ENCODE measurements at places on chromosomes 7 and 10. TPM values are rescaled to one million over a fixed set of nuclear protein-coding genes. Genes with fewer than 3 reads are reported as not detected.

The CELF2 gene
- 10.6 TPM for total RNA-seq

The GPR15LG gene
- not detected for total RNA-seq

The PTN gene
- 8.3 TPM for total RNA-seq

The PRXL2A gene
- total RNA-seq, result not detected

The SSC4D gene
- total RNA-seq, result not detected

The MRPL32 gene
- 45.3 TPM for total RNA-seq

The LRIT1 gene
- total RNA-seq, result not detected

The UCMA gene
- not detected for total RNA-seq

The SPDYE5 gene
- not detected for total RNA-seq

The EIF5AL1 gene
- 0.65 TPM for total RNA-seq

The VENTX gene
- not detected for total RNA-seq

The CALML3 gene
- total RNA-seq, result not detected

The FHIP2A gene
- 24.6 TPM for total RNA-seq

The PLEKHS1 gene
- not detected for total RNA-seq

The TDRD1 gene
- total RNA-seq, result not detected

The TMEM213 gene
- not detected for total RNA-seq

The LEP gene
- total RNA-seq, result 0.22 TPM

The SUGCT gene
- 2.2 TPM for total RNA-seq

The HMX3 gene
- total RNA-seq, result not detected

The ABLIM1 gene
- 0.54 TPM for total RNA-seq

The AGAP5 gene
- total RNA-seq, result 3.9 TPM

The PALD1 gene
- total RNA-seq, result not detected

The STOX1 gene
- 0.25 TPM for total RNA-seq

The PIK3CG gene
- total RNA-seq, result not detected

The SNX10 gene
- 1.4 TPM for total RNA-seq

The CCL26 gene
- total RNA-seq, result not detected

The KCNH2 gene
- total RNA-seq, result not detected

The MYL10 gene
- total RNA-seq, result not detected

The CAMK2B gene
- 2.5 TPM for total RNA-seq

The DENND2A gene
- total RNA-seq, result 2.4 TPM

The SFTPD gene
- not detected for total RNA-seq

The TRIM74 gene
- not detected for total RNA-seq

The DPY19L1 gene
- total RNA-seq, result 33.8 TPM

The ANKRD2 gene
- not detected for total RNA-seq

The STEAP1B gene
- total RNA-seq, result 45.1 TPM

The TRIL gene
- total RNA-seq, result 0.32 TPM

The SNCG gene
- 1.8 TPM for total RNA-seq

The TAS2R3 gene
- not detected for total RNA-seq

The PDK4 gene
- total RNA-seq, result 1.5 TPM

The WEE2 gene
- not detected for total RNA-seq

The PRDX3 gene
- 246 TPM for total RNA-seq
